Adrenal gland (tissue), 19 donors: ENCODE measurements at places on chromosomes 3 and 15.

GRCh38 chr3:131711114-131711768, 208.5 kb upstream of the MRPL3 start:
- DNase-seq = no peak

- no peak for DNase-seq
Observed at GRCh38 chr15:30962659-30963058, 28.8 kb downstream of the MTMR10 start.

DNA sequence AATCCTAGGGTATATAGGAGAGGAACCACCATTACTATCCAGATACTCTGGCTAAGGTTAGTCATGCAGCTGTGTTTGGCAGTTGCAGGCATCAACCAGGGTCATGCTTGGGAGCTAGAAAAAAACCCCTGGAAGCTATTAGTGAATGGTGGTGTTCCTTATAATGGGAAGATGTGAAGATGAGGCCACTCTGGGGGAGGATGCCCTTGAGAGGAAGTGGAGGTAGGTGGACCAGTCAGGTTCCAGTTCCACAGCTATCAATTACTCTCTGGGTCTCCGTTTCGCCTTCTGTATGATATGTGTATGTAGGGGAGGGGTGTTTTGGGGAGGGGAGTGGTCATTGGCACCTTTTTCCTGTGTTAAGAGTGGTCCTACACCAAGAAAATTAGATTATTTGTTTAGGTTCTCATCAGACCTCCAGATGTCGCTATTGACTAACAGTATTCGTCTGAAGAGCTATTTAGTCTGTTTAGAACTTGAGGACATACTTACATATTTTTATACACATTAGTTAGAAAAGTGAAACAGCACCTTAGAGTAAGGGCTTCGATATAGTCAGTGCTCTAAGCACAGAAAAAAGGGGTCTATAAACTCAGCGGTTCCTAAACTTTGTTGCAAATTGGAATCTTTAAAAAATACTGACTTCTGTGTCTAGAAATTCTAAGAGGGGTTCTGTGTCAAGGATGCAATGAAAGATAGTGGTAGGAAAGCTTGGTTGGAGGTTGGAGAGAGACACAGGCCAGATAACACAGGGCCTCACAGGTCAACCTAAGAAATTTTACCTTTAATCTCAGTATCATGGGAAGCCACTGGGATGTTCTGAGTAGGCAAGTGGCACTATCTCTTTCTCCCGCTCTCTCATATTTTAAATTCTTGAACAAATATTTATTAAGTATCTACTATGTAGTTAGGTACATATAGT, 9.1 kb upstream of the HPS3 start:
- DNase-seq = no peak

DNA sequence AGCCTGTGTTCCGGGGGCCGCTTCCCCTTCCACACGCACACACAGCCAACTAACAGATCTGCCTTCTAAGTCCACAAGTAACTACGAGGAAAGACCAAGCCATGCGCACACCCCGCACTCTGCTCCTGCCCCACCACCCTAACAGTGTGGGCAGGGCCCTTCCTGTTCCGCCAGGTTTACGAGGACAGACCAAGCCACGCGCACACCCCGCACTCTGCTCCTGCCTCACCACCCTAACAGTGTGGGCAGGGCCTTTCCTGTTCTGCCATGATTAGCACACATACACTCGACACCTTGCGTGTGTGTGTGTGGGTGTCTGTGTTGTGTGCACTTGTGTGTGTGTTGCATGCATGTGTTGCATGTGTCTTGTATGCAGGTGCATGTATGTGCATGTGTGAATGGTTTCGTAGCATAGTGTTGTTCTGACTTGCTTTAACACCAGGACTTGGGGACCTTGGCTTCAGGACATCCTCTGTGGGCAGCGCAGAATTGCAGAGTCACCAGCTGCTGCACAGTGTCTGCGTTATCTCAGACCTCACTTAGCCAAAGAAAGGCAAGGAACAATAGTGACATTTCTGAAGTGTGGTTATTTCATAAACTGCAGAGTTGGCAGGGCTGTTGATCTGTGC, 114.4 kb downstream of the CHSY1 start:
- DNase-seq = no peak

- DNase-seq = no peak
Observed at GRCh38 chr15:74406992-74407705, 26.6 kb downstream of the SEMA7A start.

- DNase-seq = no peak
Observed at GRCh38 chr3:61601831-61602230, 40.5 kb downstream of the PTPRG start.

- no peak for DNase-seq
Observed at GRCh38 chr3:98589331-98590036, 3.9 kb downstream of the CPOX start.

DNA sequence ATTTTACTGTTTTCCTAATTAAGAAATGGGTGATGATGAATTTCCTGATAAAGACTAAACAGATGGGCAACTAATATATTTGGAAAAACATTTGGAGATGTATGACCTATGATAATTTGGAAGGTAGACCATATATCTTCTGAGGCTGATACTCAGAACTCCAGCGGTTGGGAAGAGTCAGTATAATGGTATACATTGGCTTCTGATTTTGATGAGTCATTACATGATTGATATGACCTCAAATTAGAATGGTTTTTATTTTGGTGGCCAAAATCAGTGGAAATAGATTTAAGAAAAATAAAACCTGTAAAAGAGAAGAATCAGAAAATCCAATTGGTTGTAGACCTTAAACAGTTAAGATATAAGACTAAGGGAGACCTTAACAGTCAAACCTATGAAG, 496.4 kb upstream of the ALCAM start:
- no peak for DNase-seq

- no peak for DNase-seq
Observed at GRCh38 chr15:52806284-52806655, 16.1 kb upstream of the ONECUT1 start.

DNA sequence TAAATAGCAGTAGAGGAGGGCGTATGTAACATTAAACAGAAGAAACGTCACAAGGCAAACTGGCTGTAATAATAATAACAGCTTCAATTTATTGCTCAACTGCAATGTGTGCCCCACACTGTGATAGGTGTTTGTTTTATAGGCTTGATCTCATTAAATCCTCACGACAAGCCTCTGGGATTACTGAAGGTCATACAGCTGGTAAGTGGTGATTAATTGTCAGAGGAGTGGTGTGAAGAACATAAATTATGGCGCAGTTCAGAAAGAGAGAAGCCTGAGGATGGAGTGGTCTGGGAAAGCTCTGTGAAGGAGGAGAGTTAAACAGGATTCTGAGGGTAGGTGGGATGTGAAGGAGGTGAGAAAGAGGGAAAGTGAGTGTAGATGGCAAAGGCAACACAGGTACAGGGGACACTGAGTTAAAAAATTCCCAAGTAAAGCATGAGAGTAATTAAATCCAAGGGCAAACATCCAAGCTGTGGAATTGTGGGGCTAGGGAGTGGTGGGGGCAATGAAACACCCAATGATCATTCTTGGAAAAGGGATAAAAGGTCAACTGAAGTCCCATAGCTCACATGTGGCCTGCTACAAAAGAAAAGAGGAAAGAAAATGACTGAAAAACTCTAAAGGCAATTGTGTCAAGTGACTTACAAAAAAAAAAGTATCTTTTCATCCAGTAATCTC, 16.5 kb upstream of the GLCE start:
- DNase-seq = no peak

- no peak for DNase-seq
Observed at GRCh38 chr15:35671197-35671596, 125.2 kb upstream of the DPH6 start.

- no peak for DNase-seq
Observed at GRCh38 chr3:15409239-15409638, 18.1 kb downstream of the METTL6 start.

DNA sequence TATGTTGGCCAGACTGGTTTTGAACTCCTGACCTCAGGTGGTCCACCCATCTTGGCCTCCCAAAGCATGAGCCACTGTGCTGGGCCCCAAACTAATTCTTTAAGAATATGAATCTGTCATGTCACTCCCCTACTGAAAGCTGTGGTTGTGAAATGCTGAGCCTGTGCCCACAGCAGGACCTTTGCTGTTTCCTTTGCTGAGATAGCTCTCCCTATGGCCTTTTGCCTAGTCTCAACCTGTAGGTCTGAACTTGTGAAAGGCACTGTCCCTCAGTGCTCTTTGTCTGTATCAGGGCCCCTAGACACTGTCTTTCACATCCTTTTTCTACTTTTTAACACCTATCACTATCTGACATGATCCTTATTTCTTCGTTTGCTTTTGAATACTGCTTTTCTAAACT, 62.7 kb upstream of the CCR4 start:
- DNase-seq = no peak

GRCh38 chr3:44223299-44223698, 18.4 kb upstream of the TOPAZ1 start:
- DNase-seq = no peak

- no peak for DNase-seq
Observed at GRCh38 chr15:44727485-44728231, 8.7 kb upstream of the TRIM69 start.

DNA sequence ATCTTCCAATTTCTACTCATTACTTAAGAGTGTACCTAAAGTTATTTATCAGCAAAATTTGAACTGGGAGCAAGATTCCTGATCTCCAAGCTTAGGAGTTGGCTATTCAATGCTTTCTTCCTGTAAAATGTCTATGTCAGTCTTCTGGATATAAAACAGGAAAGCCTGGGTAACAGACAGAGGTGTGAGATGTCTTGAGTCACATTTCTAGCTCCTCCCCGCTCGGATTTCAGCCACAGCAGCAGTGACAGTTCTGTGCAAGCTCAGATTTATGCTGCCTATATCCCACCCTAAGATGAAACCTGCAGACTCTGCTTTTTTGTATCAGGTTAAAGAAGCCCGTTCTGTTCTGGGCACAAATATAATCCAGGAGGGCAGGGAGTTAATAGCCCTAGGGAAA, 2.1 kb upstream of the ARMC8 start:
- no peak for DNase-seq

GRCh38 chr3:185717121-185717520, 107.7 kb downstream of the IGF2BP2 start:
- DNase-seq = no peak

- no peak for DNase-seq
Observed at GRCh38 chr3:43996379-43997301, 245.0 kb upstream of the TOPAZ1 start.

- peak; percentile 66 for DNase-seq
Observed at GRCh38 chr3:170689893-170690660, 104.2 kb upstream of the SLC7A14 start.

DNA sequence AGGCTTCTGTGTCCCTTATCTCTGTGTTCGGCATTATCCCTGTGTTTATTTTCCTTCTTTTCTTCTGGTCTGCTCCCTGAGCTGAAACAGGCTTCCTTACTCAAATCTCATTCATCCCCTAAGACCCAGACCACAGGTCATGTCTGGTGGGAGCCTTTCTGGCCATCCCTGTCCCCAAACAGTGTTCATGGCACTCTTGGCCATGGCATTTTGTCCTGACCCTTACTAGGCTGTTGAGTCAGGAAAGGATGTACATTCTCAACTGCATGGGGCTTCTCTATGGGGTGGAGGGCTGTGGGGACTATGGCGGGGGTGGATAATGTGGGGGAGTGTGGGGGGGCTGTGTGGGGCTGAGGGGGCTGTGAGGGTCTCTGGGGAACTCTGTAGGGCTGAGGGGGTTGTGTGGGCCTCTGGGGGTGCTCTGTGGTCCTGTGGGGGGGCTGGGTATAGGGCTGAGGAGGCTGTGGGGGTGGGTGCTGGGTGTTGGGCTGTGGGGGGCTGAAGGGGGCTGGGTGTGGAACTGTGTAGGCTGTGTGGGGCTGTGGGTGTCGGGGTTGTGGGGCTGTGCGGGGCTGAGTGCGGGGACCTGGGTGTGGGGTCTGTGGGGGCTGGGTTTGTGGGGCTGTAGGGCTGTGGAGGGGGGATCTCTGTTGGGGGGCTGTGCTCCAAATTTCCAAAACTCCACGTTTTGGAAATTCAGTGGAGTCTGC, 64.3 kb downstream of the KLF13 start:
- no peak for DNase-seq

GRCh38 chr15:61253186-61253585, 24.1 kb upstream of the RORA start:
- DNase-seq = no peak

DNA sequence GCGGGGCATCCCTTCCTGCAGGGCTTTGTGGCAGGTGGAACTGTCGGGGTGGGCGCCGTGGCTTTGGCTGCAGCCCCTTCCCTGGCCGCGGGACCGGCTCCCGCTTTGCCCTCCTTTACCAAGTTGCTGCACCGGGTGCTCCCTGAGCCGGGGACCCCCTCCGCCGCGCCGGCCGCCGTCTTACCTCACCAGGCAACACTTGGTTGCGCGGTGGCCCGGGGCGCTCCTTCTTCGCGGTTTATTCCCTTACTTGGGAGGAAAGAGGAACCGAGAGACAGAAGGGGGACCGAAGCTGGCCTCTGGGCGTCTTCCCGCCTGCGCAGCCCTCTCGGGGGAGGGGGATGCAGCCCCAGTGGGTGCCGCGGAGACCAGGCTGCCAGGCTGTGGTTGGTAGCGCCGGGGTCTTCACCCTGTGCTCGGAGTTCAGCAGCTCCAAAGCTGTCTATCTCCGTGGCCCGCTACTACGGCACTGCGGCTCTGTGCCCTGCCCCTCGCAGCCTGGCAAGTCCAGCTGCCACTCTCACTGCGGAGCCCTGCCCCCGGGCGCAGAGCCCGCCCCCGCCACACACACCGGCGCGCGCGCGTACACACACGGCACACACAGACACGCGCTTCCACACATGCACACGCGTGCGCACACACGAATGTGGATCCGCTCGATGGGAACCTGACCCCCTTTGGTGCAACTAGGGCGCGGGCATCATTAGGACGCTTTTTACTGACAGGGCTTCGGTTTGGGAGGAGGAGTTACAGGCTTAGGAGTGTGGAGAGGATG, at the start of gene DGKG:
Gene DGKG (minus strand): TSS at position 473 of the 775 bp plus-strand sequence. CDS start 41,775 bp downstream, outside the sequence.
- peak; percentile 31 for DNase-seq

DNA sequence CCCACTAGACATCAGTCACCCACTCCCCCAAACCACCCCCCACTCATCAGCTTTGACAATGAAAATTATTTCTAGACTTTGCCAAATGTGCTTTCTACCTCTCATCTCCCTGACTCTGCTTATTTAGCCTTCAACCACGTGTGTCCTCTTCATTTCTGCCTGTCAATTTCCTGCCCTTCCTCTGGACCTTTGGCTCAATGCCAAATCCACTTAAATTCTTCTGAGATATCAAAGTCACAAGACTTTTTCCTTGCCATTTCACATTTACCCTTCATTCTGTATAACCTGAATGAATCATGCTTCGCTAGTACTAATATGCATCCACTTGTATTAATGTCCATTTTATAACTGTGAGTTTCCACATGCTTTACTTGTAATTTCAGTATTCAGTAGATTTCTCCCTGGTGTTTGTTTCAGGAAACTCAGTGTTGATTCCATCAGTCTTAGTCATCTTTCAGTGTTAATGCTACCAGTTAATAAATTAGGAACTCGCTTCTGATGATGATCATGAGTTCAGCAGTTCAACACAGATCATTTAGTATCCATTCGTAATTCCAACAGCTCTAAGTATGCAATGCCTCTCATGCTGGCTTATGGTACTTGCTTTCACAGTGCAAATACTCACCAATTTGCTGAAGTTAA, 128.2 kb upstream of the OSTN start:
- no peak for DNase-seq

- no peak for DNase-seq
Observed at GRCh38 chr3:9553948-9554513, 409 bp upstream of the LHFPL4 start.

GRCh38 chr3:158875700-158876099, 73.8 kb downstream of the MFSD1 start:
- DNase-seq = no peak
